ENCODE measurements at places on chromosomes 1 and 21.

GRCh38 chr21:17370263-17370662 is 142.6 kb upstream of the CXADR start:
- no peak for DNase-seq

GRCh38 chr1:231318015-231318355 is 19.7 kb downstream of the EXOC8 start:
- DNase-seq: no peak

- DNase-seq: no peak
These were observed 43.7 kb downstream of the TRIM11 start for GRCh38 chr1:228362884-228363450.

DNA sequence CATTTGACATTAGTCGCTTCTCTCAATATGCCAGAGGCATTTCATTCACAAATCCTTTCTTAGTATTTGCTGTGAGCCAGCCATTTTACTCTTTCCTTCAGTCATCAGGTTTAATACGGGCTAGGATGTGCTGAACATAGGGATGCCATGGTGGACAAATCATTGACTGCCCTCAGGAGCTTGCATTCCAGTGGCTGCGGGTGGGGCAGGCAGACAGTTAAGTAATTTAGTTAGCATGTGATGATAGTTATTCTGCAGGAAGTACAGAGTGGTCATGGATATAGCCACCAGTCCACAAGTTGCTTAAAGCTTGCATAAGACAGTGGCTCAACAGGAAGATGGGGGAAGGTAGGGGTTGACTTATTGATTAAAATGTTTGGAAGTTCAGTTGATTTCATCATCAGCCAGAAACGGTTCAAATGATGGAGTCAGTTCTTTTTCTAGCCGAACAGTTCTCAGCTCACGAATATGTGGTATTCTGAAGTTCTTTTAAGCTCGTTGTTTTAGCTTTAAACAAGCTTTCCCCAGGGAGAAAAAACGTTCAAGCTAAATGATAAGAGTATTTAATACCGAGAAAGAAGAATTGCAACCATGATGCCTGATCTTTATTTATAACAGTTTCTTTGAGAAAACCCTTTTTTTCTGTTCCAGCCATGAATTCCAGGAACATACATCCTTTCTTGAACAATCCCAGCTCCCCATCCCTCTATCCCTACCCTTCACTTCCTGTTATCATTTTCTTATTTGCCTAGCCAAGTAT is 1.4 kb downstream of the SLC22A15 start:
- peak; percentile 79 for DNase-seq

GRCh38 chr1:23018661-23019093 is 591 bp upstream of the KDM1A start:
- DNase-seq: no peak

DNA sequence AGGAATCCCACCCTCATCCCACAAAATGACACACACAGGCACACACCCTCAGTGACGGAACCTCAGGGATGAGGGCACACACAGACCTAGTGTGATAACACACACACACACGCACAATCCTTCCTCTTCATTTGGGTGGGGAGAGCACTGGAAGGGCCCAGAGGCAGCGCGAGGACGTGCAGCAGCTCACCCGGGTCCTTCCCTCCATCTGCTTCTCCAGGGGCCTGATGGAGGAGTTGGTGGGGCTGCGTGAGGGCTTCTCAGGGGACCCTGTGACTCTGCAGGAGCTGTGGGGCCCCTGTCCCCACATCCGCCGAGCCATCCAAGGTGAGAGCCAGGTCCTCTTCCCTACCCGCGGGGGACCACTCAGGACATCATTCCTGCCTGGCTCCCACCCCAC is 557 bp downstream of the CLCNKA start:
- DNase-seq: no peak

- no peak for DNase-seq
These were observed 55.9 kb downstream of the PPP2R5A start for GRCh38 chr1:212341090-212341489.

- no peak for DNase-seq
These were observed 54.6 kb upstream of the DEPDC1 start for GRCh38 chr1:68551459-68551858.

DNA sequence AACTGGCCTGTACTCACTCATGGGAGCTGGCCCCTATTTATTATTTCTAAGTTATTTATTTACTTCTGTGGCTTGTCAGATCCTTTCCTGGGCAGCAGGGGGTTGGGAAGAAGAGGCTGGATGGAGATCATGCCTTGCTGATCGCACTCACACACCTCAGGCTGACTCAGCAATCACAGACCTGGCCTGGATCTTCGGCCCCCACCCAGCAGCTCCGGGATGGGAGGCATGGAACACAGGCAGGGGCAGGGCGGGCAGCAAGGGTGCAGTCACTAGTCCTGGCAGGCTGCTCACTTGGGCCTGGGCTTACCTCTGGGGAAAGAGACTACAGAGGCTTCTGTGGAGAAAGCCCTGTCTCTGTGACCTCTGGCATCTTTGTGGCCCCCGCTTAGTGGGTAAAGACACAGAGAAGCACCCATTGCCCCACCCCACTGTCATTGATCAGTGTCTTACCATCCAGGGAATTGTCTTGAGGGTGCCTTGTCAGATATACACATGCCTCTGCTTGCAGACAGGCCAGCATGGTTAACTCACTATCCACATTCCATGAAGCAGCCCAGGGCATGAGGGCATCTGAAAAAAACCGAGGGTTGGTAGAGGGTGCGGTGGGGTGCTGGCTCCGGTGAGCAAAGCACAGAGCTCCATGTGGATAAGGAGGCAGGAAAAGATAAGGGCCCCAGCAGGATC is 3.7 kb downstream of the ARTN start:
- DNase-seq: no peak

DNA sequence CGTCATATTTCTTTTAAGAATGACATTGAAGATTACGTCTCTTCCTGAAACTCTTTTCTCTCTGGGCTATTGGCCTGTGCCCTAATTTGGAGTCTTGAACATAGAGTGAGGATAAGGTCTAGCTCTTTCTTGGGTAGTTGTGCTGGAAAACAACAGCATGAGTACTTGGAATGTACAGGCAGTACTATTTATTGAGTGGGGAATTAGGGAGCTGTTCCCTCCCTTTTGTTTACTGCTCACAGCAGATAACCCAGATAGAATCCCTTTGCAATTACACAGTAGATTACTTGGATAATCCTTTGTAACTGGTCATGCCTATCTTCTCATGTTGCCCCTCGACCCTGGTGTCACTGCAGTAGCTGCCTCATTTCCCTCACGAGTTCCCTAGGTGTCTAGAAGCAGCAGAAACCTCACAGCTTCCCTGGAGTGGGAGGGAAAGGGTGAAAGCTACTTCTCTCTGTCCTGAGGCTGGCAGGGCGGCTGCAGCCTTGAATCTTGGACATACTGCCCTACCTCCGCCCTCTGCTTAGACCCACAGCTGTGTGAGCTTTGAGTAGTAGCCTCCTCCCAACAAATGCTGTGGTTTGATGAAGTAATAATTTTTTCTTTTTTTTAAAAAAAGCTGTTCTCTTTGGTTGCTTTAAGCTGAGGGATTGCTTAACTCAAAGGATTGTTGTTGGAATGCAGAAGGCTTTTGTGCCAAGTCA is 70.6 kb downstream of the FGGY start:
- DNase-seq: peak; percentile 86

- peak; percentile 51 for DNase-seq
These were observed 25.3 kb downstream of the YARS1 start for GRCh38 chr1:32791881-32792280.

DNA sequence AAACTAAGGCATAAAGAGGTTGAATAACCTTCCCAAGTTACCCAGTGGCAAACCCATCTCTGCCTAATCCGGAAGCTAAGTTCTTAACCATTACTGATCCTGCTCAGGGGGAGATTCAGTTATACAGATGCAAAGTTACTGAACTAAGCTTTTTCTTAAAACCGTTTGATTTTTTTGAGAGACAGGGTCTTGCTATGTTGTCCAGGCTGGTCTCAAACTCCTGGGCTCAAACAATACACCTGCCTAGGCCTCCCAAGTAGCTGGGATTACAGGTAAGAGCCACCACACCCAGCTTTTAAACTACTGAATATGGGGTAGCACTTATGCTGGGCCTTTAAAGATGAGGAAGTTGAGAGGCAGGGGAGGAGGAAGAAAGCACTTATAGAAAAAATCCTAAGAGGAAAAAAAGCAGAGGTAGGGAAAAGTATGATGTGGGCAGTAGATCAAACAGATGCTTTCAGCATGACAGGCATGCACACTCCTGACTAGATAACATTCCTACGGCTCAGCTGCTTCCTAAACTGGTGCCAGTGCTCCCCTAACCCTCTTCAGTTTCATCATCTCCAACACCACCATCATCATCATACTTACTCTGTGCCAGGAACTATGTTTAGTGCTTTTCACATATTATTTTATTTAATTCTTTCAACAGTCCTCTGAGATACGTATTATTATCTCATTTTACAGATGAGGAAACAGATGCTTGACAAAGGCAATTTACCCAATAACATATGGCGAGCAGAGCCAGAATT is 5.8 kb downstream of the PAFAH2 start:
- DNase-seq: peak; percentile 57

DNA sequence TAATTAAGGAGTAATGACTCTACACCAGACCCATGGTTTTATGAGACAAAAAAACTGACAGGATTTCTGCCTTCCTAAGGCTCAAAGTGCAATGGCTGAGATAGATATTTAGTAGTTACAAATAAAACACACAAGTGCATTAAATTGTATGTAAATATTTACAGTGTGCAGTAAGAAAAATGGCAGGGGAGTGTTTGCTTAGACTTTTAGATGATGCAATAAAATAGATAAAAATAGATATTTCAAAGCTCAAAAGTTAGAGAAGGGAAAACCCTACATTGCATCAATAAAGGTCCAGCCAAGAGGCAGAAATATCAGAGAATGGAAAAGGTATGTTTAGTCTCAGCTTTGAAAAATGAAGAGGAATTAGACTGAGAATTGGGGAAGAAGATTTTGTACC is 226.3 kb upstream of the FGGY start:
- DNase-seq: no peak

DNA sequence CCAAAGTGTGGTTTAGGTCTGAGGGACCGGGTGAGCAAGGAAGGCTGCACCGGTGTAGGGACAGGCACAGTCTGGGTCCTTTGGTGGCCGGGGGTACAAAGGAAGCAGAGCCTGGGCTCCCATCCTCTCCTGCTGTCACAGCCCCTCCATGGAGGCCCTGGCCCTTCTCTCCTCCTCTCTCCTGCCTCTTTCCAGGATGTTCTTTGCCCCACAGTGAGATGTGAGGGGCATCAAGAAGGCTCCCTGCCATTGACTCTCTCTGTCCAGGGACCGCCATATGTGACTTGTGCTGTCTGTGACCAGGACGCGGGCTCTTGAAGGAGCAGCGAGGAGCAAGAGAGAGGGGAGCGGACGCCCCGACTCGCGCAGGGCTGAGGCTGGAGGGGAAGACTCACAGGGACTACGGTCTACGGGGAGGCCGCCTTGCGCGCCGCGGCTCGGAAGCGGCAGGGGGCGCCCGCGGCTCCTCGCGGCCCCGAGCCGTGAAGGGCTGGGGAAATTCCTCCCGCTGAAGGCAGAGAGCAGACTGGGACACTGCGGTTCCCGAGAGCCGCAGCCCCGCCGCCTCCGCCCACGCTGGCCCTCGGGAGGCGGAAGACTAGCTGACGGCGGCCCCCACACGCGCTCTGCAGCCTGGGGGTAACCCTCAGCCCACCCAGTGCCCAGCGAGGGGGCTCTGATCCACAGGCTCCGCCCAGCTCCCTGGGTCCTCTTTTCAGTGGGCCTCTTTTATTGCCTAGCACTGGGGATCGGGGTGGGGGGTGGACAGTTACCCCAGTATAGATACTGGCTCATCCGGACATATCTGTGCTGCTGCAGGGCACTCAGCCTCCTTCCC is 40.8 kb downstream of the MAB21L3 start:
- peak; percentile 78 for DNase-seq

DNA sequence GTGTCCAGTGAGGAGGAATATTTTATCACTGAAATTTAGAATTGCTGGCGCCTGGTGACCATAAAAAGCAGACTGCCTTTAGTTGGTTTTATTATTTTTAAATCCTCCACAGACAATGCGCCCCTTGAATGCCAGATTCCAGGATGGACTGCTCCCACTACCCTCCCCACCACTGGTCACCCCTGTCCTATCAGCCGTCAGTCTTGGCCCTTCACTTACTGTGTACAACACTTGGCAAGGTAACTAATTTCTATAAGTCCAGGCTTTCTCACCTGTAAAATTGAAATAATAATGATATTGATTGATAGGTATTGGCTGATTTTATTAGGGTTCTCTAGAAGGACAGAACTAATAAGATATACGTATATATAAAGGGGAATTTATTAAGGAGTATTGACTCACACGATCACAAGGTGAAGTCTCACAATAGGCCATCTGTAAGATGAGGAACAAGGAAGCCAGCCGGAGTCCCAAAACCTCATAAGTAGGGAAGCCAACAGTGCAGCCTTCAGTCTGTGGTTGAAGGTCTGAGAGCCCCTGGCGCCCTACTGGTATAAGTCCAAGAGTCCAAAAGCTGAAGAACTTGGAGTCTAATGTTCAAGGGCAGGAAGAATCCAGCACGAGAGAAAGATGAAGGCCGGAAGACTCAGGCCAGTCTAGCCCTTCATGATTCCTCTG is 17.8 kb downstream of the RHEX start:
- DNase-seq: no peak

DNA sequence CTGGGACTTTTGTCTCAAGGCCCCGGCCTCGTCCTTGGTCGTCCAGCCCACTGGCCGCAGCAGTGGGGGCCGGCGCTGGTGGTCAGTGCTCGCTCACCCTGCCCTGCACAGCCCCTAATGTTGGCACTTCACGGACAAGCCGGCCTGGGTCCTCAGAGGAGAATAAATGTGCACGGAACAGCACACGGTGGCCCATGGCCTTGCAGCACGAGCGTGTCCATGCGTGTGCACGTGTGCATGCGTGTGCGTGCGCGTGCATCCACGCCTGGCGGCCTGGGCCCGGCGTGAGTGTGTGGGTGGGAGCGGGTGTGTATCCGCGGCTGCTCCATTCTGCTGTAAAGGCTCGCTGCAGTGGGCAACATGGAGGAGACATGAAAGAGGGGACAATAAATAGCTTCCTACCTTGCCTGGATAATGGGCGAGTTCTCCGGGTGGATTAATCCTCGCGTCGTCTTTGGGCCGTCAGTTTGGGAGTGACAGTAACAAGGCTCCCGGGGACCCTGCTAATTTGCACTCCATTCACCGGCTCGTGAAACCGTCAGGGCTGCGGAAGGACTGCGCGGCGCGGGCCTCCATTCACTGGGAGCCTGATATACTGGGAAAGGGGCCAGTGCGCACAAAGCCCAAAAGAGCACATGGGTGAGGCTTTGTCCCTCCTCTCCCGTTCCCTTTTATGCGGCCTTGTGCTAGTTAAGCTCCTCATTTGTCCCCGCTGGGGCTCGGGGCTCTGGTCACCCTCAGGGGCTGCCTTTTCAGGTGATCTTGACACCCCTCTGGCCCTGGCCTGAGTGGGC is 142.8 kb downstream of the PRDM16 start:
- DNase-seq: no peak

GRCh38 chr1:26110731-26111529 is 694 bp upstream of the PDIK1L start:
- DNase-seq: peak; percentile 74

DNA sequence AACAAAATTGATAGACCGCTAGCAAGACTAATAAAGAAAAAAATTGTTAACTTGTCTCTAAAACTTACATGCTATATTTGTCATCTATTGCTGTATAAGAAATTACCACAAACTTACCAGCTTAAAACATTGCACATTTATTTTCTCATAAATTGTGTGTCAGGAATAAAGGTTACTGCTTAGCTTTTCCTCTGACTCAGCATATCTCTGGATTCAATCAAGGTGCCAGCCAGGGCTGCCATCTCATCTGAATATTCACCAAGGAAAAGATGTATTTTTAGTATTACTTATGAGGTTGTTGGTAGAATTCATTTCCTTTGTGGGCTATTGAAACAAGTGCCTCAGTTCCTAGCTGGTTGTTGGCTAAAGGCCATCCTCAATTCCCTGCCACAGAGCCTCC is 912.6 kb upstream of the NEGR1 start:
- no peak for DNase-seq

- DNase-seq: no peak
These were observed 271.5 kb downstream of the NFIA start for GRCh38 chr1:61353797-61354406.

Data from EL (cell line).